GM23248 (cell line): ENCODE measurements at places on chromosomes 3 and 15.
A peak's percentile ranks its signal among the peaks of the same experiment; 100 is the strongest.

GRCh38 chr15:84953726-84954125 lies 27.9 kb upstream of the PDE8A start:
- no peak for DNase-seq

GRCh38 chr15:33670567-33670966 lies 297.7 kb upstream of the CHRM5 start:
- DNase-seq: no peak

- DNase-seq: peak; percentile 94
Observed at GRCh38 chr3:124878561-124879336, 8.4 kb downstream of the ITGB5 start.

DNA sequence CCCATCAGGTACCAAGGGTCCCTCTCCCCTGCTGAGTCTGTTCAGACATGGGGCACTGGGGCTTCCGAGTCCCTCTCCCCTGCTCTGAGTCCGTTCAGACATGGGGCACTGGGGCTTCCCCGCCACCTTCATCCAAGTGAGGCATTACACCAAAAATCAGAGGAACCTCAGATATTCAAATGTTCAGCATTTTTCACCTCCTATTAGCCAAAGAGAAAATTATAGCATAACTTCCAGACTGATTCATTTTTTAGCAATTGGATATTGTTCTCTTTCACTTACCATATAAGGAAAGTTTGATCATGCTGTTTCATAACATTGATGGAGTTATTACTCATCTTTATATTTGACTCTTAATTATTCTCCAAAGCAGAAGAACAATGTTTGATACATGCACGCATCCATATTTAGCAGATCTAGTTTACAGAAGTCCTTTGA lies 213.9 kb downstream of the MTHFS start:
- peak; percentile 71 for DNase-seq

DNA sequence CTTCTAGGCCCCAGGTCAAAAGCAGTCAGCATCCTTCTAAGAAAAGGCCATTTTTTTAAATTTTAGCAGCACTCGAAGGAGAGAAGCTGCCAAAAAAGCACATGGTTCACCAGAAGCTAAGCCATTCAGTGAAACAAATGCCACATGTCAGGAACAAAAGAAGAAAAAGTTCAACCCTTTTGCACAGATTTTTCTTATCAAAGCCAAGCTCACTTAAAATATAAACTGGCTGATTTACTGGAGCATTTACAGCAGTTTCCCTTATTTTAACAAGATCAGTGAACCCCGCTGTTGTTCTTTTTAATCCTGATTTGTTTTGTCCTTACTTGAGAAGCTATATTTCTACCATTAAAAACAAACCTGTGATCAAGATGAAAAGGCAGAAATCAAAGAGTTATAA lies 46.5 kb upstream of the SYNPR start:
- no peak for DNase-seq

- DNase-seq: peak; percentile 81
Observed at GRCh38 chr3:101850246-101851051, 1.1 kb downstream of the NFKBIZ start.

- no peak for DNase-seq
Observed at GRCh38 chr3:40167958-40168357, 141.5 kb upstream of the EIF1B start.

- peak; percentile 40 for DNase-seq
Observed at GRCh38 chr15:78879517-78880241, 7.0 kb downstream of the MORF4L1 start.

DNA sequence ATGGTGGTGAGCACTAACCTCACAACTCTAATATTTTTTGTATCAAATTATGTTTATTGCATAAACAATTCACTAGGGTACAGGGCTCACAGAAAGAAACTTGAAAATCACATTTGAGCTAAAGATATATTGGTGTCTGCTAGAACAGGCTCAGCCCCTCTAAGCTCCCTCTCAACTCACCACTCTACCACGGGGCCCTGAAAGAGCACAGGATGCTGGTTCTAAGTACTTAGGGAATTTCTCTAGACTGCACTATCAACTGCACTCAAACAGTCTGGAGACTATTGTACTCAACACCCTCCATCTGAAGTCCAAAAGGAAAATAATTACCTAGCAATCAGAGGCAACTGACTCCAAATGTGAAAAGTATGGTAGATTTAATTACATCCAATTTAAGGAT lies 98.7 kb upstream of the STRIT1 start:
- peak; percentile 15 for DNase-seq

DNA sequence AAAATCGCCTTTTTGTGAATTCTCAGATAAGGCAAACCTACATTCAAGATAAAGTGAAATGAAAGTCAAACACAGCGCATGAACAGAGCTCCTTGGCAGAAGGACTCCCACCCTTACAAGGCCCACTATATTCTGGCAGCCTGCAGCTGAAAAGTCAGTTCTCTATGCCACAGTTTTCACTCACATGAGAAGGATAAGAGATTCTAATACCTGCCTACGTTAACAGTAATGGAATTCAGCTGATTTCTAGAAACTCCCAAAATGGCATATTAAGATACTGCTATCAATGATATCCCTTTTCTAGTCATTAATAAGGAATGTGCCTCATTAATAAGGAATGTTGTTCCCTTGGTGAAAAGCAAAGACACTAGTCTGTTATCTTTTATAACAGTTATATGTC lies 27.0 kb downstream of the SLC30A4 start:
- DNase-seq: no peak

DNA sequence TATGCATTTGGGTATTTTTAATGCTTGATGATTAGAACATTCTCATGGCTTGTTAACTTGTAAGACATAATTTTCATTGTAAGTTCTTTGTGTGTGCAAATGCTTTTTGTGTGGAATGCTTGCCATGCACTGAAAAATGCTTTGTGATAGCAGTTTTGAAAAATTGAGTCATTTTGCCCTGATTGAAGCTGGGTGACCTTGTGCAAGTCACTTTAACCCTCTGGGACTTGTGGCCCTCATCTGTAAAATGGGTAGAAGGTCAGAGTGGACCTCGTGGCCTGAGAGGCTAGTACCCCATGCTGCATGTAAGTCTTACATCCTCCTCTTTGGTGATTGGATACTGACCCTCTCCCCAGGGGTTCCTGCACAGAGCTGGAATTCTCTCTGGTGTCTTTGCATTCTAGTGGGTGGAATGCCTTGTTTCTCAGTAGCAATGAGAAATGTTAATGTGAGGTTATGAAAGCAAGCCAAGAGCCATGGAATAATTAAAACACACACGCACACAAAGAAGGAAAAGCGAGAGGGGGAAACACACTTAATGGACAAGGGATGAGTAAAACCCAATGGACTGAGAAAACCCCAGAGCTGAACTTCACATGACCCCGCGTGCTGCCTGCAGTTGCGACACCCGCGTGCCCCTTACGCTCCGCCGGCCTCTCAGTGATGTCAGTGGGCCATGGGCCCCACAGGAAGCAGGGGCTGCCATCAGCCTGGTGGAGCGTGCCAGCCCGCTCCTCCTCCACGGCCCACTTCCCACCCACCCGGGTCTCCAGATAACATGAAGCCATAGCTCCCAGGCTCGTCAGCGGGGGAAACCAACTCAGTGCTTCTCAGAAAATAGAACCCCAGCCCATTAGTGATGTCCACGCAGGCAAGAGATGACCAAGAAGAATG lies 44.0 kb downstream of the SMAD3 start:
- DNase-seq: peak; percentile 92

DNA sequence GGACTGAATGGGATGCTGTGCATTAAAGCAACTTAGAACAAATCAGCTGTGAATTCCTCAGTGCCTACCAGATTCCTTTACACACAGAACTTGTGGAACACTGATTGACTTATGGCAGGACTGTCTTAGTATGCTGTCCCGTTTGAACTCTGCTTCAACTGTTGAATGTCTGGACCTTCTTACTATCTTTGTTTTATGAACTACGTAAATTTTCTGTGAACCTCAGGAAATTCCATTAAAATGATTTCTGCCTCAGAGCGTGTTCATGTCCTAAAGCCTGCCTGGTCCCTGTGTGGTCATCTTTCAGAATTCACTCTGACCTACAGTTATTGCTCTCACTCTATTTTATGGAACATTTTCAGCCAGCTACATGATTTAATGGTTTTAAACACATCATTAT lies 29.4 kb upstream of the FBN1 start:
- peak; percentile 76 for DNase-seq

- DNase-seq: no peak
Observed at GRCh38 chr3:30343861-30344260, 262.5 kb upstream of the TGFBR2 start.

- no peak for DNase-seq
Observed at GRCh38 chr3:59406943-59407342, 357.1 kb upstream of the CFAP20DC start.
